ENCODE measurements at places on chromosomes 6 and 20.
A peak's percentile ranks its signal among the peaks of the same experiment; 100 is the strongest.

GRCh38 chr6:52537001-52537753 is 39.7 kb downstream of the TRAM2 start:
- DNase-seq, result no peak

DNA sequence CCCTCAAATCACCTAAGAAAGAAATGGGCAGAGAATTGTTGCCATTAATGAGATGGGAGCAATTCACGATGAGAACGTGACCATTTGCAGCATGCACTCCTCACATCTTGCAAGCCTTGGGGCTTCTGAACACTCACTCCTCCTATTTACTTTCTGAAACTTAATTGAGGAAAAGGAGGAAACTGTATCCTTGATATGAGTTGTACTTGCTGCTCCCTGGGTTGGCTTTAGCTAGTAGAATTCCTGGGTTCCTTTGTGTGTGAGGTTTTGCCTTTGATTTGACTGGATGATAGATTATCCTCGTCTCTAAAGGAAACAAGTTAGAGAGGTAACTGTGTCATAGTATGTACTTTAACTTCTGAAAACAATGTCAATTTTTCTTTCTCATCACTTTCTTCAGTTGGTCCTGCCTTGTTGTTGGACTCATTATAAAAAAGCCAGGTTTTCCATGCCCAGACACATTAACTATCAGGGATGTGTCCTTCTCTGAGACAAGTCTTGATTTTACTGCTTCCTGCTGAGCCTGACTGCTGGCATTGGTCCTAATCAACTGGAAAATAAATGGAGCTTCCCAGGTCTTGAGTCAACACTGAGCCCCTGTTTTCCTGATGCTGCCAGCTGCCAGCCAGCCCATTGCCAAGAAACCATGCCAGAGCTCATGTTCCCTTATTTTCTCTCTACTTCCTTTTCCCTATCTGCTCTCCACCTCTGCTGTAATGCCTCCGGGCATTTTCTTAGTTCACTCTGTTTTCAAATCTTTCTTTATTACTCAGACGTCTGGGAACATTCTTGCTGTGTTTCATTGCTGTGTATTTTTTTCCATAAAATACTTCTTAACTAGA is 6.0 kb upstream of the MRAP2 start:
- DNase-seq, result peak; percentile 68

DNA sequence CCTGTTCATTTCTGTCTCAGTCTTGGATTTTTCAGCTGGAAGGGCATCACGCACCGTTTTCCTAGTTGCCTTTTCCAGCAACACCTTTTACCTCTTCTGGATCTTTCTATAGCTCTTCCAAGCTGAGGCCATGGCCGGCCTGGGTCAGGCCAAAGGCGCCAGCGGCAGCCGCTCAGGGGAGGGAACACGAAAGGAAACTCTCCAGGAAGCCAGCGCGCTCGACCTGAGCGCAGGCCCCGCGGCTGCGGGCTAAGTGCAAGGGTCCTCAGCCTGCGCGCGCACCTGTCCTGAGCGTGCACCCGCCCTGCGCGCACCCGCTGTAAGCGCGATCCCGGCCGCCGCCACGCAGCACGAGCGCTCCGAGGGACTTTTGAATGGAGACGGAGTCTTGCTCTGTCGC is 43.8 kb upstream of the TMEM181 start:
- DNase-seq, result no peak

- no peak for DNase-seq
These were observed 270.0 kb upstream of the HSF2 start for GRCh38 chr6:122129313-122130025.

DNA sequence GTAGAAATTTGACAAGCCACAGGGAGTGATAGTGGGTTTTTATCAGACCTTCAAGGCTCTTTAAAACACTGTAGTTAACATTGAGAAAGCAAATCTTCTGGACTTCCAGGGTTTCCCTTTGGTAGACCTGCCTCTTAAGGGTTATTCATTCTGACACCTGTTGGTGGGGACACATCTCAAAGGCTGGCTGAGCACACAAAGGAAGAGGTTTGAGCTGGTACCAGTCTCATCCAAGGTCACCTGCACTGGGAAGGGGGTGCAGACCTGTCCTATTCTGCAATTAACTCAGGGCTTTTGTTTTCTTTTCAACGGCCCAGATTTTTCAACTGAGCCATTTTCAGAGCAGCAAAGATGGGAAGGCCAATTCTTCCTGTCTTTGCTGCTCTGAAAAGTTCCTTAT is 45.6 kb downstream of the EDN1 start:
- DNase-seq, result no peak

DNA sequence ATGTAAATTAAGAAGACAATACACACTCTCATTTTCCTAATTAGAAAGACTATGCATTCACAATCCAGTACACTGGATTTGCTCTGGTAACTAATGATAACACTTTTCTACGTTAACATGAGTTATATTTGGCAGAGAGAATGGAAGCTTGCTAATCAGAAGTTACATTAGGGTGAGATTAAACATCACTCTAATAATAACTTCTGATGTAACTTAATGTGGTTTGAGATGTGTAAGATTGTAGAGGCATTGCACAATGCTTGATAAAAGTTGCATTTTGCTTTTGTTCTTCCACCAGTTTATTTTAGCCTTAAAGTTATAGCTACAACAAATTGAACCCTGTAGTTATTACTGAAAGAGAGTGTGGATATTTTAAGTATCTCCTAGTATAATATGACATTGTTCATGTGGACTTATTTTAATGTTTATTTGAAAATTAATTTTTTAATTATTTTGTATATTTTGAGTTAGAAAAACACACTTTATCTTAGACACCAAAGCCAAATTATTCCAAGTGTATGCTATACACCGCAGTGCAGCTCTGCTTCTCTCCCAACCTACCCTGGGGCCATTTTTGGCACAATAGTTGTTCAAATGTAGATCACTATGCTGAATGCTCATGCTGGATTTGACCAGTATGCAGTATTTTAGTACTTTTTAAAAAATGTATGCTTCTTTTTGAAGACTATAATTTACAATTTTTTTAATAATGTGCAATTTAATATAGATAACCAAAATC is 143.2 kb downstream of the SLC16A10 start:
- no peak for DNase-seq

DNA sequence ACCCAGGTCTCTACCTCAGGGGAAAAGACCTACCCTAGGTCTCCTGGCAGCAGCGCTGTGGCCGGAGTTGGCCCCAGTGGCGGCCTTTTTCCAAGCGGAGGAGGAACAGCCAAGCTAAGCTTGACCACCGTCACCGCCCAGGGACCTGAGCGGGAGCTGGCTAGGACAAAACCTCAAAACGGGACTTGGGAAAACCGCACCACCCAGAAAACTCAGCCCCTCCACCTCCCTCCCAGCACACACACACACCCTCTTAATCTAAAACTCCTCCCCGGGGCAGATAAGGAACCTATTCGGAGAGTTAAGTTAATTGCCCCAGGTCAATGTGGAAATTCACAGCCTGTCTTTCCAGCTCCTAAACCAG is 2.7 kb upstream of the TRERF1 start:
- no peak for DNase-seq

Measured in amniotic stem cell (primary cell).